ENCODE measurements at places on chromosomes 11 and 22.

- no peak for DNase-seq
Observed at GRCh38 chr22:39925273-39925672, 24.4 kb downstream of the GRAP2 start.

DNA sequence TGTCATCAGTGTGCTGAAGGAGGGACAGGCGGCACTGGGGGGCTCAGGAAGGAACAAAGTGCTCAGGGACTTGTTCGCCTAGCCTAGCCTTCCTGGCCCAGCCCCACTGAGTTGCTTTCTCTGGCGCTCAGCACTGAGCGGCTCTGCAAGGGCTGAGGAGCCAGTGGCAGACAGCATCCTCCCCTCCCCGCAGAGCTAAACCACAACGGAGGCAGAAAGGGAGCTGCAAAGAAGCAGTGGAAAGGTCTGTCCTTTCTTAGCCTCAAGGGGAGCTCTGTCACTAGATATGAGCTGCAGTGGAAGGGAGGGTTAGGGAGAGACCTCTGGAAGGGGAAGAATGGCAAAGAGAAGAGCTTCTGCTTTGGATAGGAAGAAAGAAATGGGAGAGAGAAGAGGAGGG lies 89.7 kb upstream of the PHOX2A start:
- no peak for DNase-seq

DNA sequence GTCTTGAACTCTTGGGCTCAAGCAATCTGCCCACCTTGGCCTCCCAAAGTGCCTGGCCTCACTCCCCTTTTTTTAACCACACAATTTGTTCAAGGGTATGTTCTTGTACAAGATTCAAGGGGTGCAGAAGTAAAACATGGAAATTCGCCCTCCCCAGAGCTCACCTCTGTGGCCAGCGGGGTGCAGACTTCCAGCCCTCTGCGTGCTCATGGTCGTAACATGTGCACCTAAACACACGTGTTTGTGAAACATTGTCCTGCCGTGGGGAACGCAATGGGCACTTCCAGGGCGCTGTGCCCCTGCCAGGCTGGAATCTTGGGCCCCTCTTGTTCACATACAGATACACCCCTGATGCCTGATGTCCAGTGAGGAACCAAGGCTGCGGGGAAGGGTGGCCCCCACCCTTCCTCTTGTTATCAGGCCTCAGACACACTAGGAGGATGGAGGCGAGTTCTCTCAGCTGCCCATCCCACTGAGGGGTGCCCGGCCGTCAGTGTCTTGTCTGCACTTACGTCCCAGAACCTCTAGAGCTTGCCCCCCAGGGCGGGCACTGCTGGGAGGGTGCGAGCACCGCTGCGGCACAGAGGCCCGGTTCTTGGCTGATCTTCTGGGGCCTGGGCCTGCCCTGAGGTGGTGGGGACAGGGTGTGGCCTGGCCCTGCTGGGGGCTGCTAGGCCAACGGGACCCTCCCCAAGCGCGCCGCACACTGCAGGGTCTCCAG lies 4.1 kb upstream of the EPS8L2 start:
- DNase-seq = no peak

DNA sequence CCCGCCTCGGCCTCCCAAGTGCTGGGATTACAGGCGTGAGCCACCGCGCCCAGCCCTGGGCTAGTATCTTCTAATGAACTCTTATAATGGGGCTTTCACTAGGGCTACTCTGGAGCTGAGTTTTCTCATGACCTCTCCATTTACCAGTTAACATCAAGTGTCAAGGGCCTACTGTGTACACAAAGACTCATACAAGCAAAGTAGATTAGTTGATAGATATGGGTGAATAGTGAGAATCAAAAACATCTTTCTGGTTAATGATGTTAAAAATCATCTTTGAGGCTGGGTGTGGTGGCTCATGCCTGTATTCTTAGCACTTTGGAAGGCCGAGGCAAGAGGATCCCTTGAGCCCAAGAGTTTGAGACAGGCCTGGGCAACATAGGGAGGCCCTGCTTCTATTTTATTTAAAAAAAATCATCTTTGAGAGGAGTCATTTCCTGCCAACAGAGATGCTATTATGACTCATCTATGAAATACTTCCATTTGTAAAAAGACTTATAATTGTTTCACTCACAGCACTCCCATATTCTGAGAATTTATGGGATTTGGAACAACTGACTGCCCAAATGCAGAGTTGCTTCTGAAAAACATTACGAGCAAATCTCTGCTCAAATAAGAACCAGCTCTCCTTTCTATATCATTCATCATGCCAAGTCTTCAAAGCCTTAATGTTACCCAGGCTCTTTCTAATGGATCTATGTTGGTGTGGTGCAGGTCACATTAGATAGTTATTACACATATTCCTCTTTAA lies 57.0 kb downstream of the GDPD4 start:
- DNase-seq = no peak

GRCh38 chr11:33040033-33040861 lies 875 bp downstream of the TCP11L1 start:
- DNase-seq = peak; percentile 31

- no peak for DNase-seq
Observed at GRCh38 chr11:33455867-33456463, 198.8 kb downstream of the HIPK3 start.

GRCh38 chr11:115999437-115999836 lies 495.2 kb upstream of the CADM1 start:
- no peak for DNase-seq

DNA sequence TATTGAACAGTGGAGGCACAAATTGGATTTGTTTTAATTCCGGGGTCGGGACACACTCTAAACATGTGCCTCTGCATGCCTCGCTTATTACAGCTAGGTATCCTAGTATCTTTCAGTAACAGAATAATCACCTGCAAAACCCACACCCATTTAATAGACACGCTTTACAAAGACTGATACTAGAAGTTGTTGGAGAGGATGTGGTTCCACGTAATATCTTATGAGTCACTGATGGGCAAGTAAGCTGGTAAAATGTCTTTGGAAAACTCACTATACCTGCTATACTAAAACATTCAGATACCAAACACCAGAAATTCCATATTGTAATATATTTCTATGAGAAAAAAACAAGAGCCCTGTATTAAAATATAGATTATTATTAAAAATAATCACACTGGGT lies 84.0 kb downstream of the GGTLC2 start:
- no peak for DNase-seq

DNA sequence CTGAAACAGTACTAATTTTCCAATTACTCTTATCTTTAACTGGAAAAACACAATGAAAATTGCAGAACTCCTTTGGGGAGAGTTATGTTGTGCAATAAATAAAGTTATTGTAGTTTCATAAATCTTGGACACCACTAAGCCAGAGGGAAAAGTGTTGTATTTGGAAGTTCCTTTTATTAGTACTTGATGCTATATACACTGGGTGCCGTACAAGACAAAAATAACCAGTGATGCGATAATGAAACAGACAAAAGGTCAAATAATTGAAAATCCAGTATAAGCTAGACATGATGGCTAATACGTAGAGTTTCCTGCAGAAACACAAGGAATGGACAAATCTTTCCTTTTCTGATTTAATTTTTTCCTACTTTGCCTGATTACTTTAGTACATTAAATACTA lies 541.1 kb downstream of the ETS1 start:
- DNase-seq = no peak

GRCh38 chr11:61948505-61948904 lies 1.6 kb upstream of the BEST1 start:
- no peak for DNase-seq

DNA sequence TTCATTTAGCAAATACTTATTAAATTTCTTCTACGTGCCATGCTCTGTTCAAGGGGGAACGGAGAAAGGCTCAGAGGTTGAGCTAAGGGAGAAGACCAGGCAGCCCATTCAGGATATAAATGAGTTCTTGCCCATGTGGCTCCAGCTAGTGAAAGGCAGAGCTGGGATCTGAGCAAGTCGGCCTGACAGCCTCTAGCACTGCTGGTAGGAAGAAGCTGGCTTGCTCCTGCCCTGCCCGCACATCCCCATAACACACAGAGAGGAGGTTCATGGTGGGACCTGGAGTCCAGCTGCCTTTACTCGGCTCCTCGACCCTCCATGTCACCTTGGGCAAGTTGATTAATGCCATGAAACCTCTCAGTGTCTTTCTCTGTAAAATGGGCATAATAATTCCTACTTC lies 2.0 kb downstream of the SLC15A3 start:
- DNase-seq = no peak

DNA sequence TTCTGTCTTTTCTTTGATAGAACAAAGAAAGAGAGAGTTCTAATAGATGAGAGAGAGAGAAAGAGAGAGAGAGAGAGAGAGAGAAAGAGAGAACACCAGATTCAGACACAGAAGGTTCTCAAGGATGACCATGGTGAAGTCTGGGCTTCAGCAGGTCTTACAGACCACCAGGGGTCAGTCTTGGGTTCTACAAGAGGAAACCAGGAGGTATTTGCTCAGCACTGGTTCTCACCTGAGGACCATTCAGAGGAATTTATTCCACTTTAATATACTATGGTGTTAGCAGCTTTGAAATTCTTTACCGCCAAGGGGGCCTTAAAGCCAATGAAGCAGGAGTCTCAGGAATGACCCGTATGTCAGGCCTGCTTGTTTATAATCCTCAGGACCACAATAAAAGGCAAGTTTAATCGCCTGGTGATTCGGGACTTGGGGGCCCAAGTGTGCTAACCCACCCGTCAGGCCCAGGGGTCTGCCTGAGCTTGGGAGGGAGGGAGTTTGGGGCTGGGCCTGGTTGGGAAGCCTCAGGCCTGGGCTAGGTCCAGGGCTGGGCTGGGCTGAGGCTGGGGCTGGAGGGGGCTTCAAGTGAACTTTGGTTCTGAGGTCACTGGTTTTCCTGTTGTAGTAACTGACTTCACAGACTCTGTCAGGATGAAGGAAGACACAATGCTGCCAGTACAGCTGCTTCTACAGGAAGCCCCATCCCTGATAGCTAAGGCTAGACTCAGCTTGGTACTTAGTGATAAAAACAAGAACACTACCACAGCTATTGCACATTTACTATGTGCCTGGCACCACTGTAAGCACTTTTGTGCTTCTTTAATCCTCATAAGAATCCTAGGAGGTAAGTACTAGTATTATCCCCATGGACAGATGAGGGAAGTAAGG lies 179.2 kb upstream of the ZBED5 start:
- peak; percentile 25 for DNase-seq

DNA sequence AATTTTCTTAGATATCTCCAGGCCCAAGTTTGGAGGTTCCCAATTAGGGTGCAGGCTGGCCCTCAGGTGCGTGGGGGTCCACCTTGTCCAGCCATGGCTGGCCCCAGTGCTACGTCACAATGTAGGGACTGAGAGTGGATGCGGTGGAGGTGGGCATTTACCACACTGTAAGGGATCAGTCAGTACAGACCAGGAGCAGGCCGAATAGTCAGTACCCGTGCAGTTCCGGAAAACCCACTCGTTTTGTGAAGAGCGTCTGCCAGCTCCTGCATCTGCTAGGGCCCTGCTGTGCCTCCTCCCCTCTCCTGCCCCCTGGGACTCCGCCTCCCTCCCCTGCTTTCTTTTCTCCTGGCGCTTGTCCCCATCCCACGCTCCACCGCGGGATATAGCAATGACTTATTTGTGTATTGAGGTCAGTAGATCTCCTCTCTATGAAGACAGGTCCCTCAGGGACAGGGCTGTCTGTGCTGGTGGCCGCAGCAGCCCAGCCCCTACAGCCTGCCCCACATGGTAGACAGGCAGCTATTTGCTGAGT lies 50.4 kb upstream of the SEPTIN5 start:
- DNase-seq = no peak

- DNase-seq = no peak
Observed at GRCh38 chr11:120128392-120129119, 9.4 kb downstream of the TRIM29 start.

GRCh38 chr11:62260261-62260953 lies 9.6 kb upstream of the SCGB2A2 start:
- DNase-seq = no peak

- DNase-seq = no peak
Observed at GRCh38 chr11:19956228-19956627, 204.0 kb downstream of the DBX1 start.

- no peak for DNase-seq
Observed at GRCh38 chr11:29734287-29734686, 282.5 kb downstream of the KCNA4 start.

DNA sequence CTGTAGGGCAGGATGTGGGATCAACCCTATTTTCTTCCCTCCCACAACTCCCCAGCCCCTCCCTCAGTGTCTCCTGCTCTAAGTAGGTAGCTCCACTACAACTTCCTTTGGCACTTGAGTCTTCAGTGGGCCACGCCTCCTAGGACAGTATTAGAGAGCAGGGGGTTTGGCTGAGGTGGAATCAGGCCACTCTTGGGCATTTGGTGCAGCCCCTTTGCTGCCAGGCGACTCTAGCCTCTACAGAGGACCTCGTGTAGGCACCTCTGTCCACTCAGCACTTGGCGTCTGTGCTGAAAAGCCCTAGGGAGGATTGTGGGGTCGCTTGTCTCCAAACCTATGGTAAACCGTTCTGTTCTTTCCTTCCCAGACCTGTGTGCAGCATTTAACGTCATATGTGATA lies 2.7 kb downstream of the FADD start:
- no peak for DNase-seq

- no peak for DNase-seq
Observed at GRCh38 chr11:6778518-6778917, 4.3 kb upstream of the OR2AG1 start.

- no peak for DNase-seq
Observed at GRCh38 chr11:69825941-69826340, 6.7 kb upstream of the FGF3 start.

DNA sequence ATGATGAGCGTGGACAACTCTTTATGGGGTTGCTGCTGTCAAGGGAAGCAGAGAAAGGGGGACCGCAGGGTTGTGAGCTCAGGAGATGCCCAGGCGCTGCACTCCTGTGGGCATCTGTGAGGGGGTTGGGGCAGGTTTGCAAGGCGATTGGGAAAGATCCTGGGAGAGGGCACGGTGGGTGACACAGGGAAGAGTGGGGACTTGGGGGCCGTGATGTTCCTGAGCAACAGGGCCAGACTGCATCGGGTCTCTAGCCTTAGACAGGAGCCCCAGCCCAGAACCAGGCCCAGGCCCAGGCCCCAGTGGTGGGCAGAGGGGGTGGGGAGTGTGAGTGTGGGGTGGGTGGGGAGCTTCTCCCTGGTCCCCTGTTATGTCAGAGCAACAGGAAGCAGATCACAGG lies 38.3 kb downstream of the CSF2RB start:
- DNase-seq = no peak

GRCh38 chr22:42331014-42331413 lies 60.6 kb upstream of the TCF20 start:
- DNase-seq = no peak

DNA sequence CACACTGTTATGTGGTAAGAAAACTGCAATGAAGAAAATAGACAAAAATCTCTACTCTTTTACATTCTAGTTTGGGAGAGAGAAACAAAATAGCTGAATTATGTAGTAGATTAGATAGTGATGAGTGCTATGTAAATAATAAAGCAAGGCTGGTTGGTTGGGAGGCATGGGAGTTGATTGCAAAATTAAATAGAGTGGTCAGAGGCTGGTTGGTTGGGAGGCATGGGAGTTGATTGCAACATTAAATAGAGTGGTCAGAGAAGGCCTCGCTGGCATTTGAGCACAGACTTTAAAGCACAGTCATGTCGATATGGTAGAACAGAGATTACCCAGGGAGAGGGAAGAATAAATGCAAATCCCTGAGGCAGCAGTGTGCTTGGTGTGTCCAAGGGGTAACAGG lies 22.4 kb downstream of the SIK2 start:
- DNase-seq = no peak

Measured in GM12892 (cell line).